ENCODE measurements at places on chromosomes 2 and 18.

DNA sequence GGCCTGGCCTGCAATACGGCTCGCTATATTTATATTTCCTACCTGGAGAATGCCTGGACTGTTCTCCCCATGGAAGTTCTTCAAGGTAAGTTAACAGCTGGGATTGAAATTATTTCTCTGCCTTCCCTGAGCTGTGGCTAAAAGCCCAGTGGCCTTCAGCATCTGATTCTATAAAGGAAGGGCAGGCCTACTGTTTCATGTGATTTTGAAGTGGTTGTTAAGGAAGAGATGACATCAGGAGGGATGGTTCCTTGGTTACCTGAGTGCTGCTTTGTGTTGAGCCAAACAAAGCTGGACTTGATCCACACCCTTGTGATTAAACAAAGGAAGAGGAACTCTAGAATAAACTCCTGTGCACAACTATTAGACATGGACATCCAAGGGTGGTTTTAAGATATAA, 61.6 kb downstream of the MFSD6 start:
- peak; percentile 77 for DNase-seq

- DNase-seq = no peak
These were observed 35.3 kb downstream of the RAB31 start for GRCh38 chr18:9743200-9744016.

- no peak for DNase-seq
These were observed 100.5 kb downstream of the SLC4A3 start for GRCh38 chr2:219727771-219728429.

- no peak for DNase-seq
These were observed 86.1 kb upstream of the BCL2L11 start for GRCh38 chr2:111034606-111035005.

- DNase-seq = no peak
These were observed 19.0 kb downstream of the CRIM1 start for GRCh38 chr2:36374585-36374984.

DNA sequence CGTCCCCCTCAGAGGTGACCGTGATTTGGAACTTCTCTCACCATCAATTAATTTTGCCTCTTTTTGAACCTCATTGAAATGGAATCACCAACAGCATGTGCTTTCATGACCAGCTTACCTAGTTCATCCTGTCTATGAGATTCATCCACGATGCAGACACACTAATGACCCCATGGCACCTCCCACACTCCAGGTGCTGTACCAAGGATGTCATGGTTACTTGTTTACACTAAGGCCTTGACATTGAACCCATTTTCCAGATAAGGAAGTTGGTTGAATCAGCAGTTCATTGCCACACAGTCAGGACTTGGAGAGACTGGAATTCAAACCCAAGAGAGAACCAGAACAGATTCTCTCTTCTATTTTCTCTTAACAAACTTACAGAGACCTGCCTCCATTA, 139.0 kb downstream of the ZFP36L2 start:
- no peak for DNase-seq

DNA sequence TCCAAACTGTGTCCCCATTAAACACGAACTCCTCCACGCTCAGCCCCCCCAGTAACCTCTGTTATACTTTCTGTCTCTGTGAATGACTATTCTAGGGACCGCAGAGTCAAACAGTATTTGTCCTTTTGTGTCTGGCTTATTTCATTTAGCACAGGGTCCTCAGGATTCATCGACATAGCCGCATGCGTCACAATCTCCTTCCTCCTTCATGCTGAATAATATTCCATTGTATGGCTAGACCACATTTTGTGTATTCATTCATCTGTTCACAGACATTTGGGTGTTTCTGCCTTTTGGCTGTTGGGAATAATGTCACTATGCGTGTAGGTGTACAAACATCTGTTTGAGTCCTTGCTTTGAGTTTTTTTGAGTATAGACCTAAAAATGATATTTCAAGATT, 80.9 kb downstream of the SH3RF3 start:
- no peak for DNase-seq

DNA sequence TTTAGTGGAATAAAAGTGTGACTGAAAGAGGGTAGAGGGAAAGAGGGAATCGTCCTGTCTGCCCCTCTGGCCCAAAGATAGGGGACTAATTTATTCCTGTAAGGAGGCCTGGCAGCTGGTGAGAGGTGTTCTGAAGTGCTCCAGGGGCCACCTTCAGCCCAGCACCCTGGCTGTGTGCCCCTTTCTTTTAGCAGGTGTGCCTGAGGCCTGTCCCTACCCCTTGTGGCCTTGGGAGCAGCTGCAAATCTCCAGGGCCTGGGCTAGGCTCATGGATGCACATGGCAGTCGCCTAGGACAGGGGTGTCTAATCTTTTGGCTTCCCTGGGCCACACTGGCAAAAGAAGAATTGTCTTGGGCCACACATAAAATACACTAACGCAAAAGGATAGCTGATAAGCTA, 37.3 kb downstream of the FHOD3 start:
- no peak for DNase-seq

DNA sequence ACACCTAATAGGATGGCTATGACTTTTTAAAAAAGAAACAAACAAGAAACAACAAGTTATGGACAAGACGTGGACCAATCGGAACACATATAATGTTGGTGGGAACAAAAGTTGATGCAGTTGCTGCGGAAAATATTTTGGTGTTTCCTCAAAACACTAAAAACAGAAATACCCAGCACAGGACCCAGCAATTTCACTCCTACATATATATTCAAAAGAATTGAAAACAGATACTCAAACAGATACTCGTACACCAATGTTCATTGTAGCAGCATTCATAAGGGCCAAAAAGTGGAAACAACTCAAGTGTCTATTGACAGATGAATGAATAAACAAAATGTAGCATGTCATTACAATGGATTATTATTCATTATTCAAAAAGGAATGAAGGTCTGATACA, 12.1 kb downstream of the CCDC141 start:
- no peak for DNase-seq

DNA sequence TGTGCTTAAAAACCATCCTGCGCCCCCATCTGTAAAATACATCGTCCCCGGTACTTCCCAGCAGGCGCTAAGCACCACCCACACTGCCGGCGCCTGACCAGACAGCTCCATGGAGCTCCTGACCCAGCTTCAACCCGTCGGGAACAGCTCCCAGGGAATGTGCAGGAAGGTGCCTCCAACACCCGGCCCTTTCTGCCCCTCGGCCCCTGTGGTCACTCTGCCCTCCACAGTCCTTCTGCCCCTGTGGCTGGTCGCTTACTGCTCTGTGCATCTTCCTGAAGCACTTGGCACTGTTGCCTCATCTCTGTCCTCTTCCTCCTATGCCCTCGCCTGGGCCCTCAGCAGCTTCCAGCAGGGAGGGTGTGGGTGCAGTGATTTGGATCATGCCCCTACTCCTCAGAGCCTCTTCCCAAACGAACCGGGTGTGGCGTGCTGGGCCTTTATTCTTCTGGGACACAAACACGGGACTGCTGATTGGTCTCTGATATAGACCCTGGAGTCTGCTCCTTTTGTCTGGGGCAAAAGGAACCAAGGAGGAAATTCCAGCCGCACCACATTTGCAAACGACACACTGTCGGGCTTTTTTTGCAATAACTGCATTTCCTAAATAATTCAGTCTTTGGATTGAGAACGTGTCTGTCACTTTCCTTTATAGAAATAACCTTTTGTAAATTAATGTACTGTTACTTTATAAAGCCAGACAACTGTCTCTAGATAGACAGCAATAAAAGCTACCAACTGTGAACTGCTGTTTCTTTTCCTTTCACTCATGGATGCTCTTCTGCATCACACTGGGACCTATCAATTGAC, 65.9 kb downstream of the ADI1 start:
- no peak for DNase-seq
